ENCODE measurements at places on chromosomes 16 and 17. TPM values are rescaled to one million over a fixed set of nuclear protein-coding genes. Genes with fewer than 3 reads are reported as not detected.

PDPR gene
- polyA plus RNA-seq: 17.2 TPM

SOST gene
- not detected for polyA plus RNA-seq

TMEM114 gene
- not detected for polyA plus RNA-seq

- DNase-seq: no peak
These were observed 28.7 kb downstream of the CCR7 start for GRCh38 chr17:40536295-40537171.

DNA sequence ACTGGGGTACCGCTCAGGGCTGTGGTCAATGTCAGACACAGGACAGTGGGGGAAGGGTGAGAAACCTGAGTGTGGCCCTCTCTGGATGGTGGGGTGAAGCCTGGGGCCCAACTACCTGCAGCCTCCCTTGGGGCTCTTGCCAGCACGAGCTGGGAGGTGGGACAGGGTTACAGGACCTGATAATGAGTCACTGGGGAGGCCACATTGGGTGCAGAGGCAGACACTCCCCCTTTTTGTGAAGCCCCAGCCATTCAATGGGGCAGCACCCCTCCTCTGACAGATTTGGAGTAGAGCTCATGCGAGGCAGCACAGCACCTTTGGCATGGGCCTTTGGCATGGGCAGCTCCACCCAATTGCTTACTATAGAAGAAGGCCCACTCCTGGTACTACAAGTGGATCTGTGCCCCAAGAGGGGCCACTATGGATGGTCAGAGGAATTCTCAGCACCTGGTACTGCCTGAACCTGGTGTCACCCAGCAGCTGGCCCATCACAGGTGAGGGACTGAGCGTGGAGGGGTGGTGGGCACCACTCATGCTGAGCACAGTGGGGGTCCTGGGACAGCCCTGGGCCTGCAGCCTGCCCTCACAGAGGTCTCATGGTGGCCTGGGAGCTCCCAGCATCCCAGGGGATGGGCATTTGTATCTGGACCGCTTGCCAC lies 45.2 kb upstream of the SMPD3 start:
- no peak for DNase-seq

GRCh38 chr17:80891397-80892018 lies 100.1 kb upstream of the CHMP6 start:
- no peak for DNase-seq

DNA sequence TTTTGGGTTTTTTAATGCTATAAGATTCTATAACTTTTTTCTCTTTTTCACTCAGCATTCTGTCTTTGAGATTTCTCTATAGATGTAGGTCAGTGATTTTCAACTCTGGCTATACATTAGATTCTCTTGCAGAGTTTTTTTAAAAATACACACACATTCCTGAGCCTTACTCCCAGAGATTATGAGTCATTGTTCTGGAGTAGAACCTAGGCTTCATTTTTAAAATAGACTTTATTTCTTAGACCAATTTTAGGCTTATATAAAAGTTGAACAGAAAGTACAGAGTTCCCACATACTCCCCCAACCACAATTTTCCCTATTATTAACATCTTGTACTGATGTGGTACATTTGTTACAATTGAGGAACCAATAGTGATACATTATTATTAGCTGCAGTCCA lies 63.3 kb downstream of the CYB561 start:
- no peak for DNase-seq

- no peak for DNase-seq
These were observed 27.4 kb downstream of the MYH11 start for GRCh38 chr16:15829460-15829859.

DNA sequence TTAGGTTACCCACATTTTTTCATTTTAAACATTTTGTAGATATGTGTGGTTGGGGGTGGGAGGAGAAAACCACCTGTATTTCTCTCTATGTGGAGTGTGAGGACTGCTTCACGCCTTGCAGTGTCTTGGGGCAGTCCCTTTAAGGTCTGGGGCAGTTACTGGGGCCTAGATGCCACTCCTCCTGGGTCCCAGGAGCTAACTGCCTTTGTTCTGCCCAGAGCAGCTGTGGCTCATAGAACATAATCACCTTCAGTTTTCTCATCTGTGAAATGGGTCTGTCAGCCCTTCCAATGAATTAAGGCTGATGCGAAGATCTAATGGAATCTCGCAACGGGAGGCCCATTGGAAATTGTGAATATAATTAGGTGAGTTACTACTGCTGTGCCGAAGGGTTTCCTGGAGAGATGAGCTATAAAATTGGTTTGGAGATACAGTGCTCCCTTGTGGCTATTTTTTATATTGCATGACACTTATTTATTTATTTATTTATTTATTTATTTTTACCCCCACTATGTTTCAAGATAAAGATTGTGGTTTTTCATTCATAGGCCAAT lies 22.9 kb downstream of the DHRS7C start:
- no peak for DNase-seq

DNA sequence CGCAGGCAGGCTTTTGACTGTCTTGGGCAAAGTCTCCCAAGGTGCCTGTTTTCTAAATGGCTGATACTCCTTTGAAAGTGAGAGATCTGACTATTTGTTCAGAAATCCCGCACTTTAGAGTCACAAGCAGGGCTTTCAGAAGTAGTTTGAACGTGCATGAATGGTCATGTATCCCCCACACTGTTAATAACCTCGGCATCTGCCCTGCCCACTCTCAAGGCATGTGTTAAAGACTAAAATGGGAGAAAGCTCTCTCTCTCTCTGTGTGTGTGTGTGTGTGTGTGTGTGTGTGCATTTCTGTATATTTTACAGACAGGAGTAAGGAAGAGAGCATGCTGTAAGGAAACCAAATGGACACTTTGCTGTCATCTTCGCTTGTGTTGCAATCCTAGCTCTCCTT lies 163.7 kb downstream of the MAF start:
- DNase-seq: no peak

DNA sequence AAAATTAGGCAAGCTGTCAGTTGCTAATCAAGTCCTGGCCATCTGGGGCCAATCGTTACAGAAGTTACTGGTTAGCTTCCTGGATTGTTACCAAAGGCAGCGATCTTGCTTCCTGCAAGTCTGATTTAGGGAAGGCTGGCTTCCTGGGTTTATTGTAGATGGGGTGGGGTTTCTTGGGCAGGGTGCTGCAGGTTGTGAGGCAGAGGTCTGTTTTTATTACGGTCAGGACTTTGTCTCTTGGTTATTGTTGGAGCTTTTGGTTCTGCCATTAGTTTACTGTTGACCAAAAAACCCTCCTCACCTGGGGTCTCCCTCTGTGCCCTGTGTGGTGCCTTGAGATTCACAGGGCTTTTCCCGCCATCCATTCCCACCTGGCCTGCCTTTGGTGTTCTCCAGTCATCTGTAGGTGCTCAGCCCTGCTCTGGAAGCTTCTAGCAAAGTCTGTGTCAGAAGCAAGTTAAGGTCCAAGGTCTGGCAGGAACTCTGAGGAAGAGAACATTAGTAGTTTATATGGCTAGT lies 36.9 kb downstream of the SLC47A1 start:
- no peak for DNase-seq
